ENCODE measurements at places on chromosomes 1 and 21.

GRCh38 chr1:116908820-116909511, 750 bp upstream of the PTGFRN start:
- no peak for DNase-seq

GRCh38 chr1:245754463-245754961, 599.7 kb downstream of the KIF26B start:
- DNase-seq = no peak

DNA sequence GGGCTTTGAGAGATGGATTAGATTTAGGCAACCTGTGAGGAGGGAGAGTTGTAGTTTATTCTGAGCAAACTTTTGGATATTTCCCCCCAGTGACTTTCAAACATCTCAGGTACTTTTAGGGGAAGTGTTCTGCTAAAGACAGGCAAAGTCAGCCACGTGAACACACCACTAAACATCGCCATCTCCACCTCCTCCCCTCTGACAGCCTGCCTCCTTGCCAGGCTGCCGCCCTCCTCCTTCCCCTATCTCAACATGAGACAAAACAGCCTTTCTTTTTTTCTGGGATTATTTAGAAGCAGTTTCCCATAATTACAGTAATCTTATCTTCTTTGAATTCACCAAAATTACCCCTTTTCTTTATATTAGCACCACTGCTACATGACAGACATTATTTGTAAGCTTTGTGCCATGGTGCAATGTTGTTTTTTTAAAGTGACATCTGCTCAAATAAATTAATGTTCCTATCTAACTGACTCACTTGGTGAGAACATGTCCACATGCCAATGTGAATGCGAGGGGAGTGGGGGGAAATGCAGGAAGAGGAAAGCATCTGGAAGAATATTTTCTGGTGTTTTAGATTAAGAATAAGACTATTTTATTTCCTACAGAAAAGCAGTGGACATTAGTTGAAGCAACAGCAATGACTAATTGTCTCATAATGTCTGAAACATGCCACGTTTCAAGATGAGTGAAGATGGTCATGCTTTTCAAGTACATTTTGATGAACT, 147.8 kb upstream of the ATP1B1 start:
- DNase-seq = no peak

DNA sequence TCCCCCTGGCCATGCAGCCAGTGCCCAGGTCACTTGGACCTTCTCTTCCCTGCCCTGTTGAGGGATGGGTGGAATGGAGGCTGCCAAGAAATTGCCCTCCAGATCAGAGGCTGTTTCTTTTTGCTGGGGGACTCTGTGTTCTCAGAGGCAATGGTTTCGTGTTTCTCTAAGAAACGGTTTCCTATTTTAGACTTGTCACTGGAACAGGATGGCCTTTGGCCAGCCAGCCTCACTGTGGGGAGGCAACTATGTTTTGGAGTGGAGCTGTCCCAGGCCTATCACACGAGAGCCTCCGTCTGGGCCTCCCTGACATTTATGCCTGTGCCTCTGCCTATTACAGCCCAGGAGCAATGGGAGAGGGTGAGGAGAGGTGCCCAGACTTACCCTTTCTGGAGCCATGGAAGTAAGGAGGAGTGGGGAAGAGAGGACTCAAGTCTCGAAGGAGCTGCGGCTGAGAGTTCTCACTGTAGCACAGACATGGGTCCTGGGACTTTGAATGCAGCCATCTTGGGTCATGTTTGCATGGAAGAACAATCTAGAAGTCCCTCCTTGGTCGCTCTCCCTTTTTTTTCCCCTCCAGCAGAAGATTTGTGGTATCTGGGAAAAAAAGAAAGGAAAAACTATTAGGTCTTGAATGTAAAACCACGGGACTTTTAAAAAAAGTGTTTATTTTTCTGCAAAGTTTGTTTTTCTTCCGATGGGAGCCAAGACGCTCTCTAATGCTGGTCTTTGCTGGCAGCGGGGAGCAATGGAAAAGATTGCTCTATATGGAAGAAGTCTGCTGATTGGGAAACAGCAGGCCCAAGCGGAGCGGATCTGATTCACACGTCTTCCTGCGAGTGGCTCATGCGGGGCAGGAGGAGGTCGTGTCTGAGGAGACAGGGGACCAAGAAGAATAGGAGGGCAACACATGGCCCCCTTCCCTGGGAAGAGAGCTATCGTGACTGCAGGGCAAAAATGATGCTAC, 219.2 kb downstream of the FOXD2 start:
- DNase-seq = no peak

GRCh38 chr21:45818904-45819285, 162.7 kb upstream of the COL6A1 start:
- no peak for DNase-seq

DNA sequence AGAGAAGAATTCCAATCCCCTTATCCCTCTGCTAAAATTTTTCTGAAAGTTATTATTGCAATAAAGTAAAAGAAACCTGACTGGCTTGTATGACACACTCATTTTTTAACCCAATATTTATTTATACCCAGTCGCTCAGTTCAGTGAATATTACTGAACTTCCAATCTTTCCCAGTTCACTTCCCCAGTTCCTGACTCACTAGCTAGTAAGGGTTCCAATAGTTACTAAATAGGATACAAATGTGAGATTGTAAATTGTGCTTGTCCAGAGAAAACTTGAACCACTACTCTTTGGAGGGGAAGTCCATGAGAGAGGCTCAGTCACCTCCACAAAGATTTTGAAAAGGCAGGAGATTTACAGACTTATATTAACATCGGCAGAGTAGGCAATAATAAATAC, 31.4 kb downstream of the PRDX6 start:
- no peak for DNase-seq

GRCh38 chr1:85027242-85027983, 20.9 kb downstream of the MCOLN3 start:
- DNase-seq = no peak

GRCh38 chr1:206111271-206111927, 5.8 kb downstream of the AVPR1B start:
- no peak for DNase-seq
